Panc1 (cell line): ENCODE measurements at places on chromosomes 1 and 21.

DNA sequence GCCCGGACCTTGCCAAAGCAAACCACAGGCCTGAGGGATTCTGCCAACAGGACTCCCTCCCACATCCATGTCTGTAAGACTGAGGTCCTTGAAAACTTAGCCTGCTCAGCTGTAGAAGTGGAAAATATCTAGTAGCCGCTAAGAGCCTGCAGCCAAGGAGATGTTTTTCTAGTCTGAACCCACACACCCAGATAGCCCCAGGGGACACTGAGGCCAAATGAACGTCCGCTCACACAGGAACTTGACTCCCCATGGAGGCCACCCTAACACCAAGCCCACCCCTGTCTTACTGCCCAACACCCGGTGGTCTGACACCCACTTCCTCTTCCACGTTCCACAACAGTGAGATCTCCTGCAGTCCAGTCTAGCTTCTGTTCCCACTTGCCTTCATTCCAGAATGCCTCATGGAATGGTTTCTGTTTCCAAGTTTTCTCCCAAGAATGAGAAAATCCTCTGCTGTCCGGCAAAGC, 174.8 kb downstream of the PLPP3 start:
- no peak for DNase-seq

DNA sequence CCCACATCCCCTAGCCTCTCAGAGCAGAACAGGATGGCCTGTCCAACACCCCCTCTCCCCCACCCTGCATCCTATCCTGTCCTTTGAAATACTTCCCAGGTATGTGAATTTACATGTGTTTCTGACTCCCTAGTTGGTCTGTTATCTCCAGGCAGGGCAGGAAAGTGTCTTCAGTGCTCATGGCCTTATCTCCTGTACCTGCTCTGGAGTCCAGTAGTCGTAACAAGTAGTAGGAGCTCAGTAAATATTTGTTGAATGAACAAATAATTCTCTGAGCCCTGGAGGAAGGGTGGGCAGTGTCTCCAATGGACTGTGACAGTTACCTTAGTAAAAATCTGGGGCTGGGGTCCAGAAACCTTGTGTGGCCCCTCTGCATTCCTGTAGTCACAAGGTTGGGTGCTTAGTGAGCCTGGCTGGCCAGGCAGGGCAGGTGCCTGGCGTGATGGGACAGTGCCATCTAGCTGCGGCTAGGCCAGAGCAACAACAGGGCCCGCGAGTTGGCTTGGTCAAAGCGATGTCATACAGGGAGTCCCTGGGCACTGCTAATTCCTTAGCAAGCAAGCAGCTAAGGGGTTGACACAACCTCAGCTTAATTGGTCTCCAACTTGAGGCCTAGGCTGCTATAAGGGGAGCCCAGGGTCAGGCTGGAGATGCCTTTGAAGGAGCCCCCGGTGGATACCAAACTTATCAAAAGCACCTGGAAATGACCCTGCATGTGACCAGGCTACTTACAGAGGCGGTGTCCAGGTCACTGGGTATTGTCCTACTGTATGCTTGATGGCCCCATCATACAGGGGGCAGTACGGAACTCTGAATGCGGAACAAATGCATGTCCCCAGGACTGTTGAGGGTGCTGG, 89.0 kb upstream of the PPM1J start:
- peak; percentile 43 for DNase-seq

GRCh38 chr1:25477448-25478034, 46.8 kb downstream of the MACO1 start:
- no peak for DNase-seq

GRCh38 chr1:6587261-6588005, 7.6 kb downstream of the ZBTB48 start:
- no peak for DNase-seq

DNA sequence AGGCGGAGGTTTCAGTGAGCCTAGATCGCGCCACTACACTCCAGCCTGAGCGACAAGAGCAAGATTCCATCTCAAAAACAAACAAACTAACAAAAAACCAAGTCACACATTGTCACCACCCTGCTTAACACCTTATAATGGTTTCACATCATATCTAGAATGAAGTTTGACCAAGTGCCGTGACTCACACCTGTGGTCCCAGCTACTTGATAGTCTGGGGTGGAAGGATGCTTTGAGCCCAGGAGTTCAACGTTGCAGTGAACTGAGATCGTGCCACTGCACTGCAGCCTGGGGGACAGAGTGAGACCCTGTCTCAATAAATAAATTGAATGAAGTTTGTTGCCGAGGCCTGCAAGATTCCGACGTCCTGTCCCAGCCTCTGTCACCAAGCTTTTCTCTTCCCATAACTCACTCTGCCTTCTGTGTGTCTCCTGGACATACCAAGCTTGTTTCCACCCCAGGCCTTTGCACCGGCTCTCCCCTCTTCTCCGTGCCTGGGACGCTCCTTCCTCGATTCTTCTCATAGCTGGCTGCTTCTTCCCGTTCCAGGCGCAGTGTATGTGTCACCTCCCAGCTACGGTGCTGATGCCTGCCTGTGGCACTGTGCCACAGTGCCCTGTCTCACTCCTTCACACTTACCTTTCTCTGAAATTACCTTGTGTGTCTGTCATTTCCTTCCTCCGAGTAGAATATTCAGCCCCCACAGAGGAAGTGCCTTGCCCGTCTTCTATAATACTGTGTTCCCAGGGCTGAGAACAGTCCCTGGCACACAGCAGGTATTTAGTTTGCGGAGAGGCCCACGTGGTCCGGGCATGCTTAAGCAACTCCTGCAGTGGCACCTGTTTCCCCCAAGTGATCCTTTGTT, 3.8 kb upstream of the SELENON start:
- DNase-seq: no peak
